ENCODE measurements at places on chromosomes 11 and 22. TPM values are rescaled to one million over a fixed set of nuclear protein-coding genes. Genes with fewer than 3 reads are reported as not detected.

- DNase-seq = no peak
These were observed 142.0 kb downstream of the METTL15 start for GRCh38 chr11:28250192-28250591.

Gene ADAMTS15
- 36.0 TPM for polyA plus RNA-seq

GRCh38 chr11:61892085-61892370, 683 bp upstream of the FADS3 start:
- no peak for DNase-seq

DNA sequence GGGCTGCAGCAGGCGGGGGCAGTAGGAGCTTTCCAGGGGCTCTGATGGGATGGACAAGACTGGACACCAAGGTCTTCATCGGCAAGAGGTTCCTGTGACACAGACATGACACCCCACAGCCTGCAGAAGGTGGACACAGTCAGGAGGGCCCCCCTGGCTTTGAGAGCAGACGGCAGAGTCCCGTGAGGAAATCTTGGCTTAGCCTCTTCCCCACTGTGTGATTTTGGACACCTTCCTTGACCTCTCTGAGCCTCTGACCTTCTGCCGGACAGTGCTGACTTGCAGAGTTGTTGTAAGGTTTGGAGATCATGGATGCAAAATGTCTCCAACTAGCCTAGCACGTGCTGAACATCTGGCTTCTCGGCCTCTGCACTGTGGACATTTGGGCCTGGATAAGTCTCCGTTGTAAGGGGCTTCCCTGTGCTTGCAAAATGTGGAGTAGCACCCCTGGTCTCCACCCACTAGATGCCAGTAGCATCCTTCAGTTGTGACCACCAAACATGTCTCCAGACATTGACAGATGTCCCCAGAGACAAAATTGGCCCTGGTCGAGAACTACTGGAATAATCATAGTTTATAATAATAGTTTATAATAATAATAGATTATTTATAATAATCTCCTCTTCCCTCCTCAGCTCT, 54.6 kb downstream of the MCM5 start:
- DNase-seq = no peak

Gene SAA4
- polyA plus RNA-seq = not detected

GRCh38 chr11:86261328-86261727, 16.8 kb downstream of the EED start:
- DNase-seq = no peak

Gene TMPRSS6
- 0.68 TPM for polyA plus RNA-seq

Gene TMEM258
- 171 TPM for polyA plus RNA-seq

Gene KRTAP5-11
- 0.33 TPM for polyA plus RNA-seq

GRCh38 chr11:120031156-120031555, 106.8 kb downstream of the TRIM29 start:
- no peak for DNase-seq

DNA sequence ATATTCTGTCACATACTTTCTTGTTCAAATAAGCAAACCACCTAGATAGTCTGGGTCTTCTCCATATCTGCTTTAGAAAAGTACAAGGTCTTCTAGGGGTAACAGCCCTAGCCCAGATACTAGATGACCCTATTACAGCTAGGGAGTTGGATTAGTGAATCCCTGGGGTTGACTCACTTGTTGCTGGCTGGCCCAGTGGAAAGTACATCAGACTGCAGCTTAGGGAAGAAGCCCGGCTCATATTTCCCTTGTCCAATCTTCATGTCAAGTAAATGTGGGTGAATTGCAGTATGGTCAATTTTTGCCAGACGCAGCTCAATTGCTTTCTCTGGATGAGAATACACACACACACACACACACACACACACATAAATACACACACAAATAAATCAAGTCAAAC, 79.1 kb upstream of the SCUBE2 start:
- no peak for DNase-seq

Gene CNIH2
- polyA plus RNA-seq = 3.7 TPM

DNA sequence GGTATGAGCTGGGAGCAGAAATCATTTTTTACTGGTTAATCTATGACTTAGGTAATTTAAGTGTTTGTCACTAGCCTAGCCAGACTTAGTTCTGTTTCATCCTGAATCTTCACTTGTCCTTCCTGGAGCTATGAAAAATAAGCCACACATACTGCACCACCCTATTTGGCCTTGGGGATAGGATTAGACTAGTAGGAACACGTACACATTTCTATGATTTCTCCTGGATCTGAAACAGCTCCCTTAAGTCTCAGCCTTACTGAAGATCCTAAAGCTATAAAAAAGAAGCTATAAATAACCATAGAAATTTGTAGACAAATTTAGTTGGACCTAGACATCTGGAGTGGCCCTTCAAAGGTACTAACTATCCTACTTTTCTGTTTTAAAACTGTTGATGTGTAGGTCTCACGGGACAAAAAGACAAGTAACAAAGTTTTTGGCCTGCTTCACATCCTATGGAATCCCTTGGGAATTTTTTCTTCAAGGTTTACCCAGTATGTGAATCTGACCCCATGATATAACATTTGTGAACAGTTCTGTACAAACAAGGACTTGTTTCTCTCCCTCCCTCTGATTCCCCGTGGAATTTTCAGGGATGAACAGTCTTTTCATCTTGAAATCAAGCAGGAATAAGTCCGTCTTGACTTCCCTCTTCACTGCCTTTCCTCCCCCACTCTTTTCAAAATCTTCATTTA, 275.0 kb downstream of the FAM76B start:
- no peak for DNase-seq

DNA sequence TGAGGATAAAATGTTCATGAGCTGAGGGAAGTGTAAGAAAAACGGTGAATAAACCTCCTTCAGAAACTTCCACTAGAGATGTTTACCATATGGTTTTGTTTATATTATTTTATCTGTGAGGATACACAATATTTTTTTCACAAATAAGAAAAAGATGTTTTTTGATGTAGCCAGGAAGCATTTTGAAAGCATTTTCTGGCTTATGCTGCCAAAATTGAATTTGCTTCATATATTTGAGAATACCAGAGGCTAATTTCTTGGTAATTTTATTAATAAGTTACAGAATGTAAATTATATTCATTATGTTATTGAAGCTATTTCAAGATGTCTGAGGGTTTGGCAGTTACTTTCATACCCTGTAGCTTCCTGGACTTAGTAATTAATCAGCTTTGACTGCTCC, 686.6 kb downstream of the LUZP2 start:
- no peak for DNase-seq

GRCh38 chr11:60345489-60345888, 18.4 kb downstream of the MS4A6E start:
- DNase-seq = no peak

Gene OR51B5
- polyA plus RNA-seq = 0.42 TPM
